Thoracic aorta (tissue), 2 donors: ENCODE measurements at places on chromosomes 6 and 20. TPM values are rescaled to one million over a fixed set of nuclear protein-coding genes. Genes with fewer than 3 reads are reported as not detected.

The VPS16 gene
- total RNA-seq, result 21.8 TPM

The MICA gene
- 16.4 TPM for total RNA-seq

The SHLD1 gene
- 4.6 TPM for total RNA-seq

The FERMT1 gene
- total RNA-seq, result 0.21 TPM

The CCN6 gene
- total RNA-seq, result not detected

The KIF6 gene
- total RNA-seq, result not detected

The OGFR gene
- total RNA-seq, result 57.4 TPM

The GSTA2 gene
- not detected for total RNA-seq

The NCOA5 gene
- total RNA-seq, result 23.7 TPM

The E2F3 gene
- 6.5 TPM for total RNA-seq

The PIGU gene
- total RNA-seq, result 10.4 TPM

The CSTF1 gene
- 22.5 TPM for total RNA-seq

The ACAT2 gene
- total RNA-seq, result 11.1 TPM

The HLA-DRA gene
- 244 TPM for total RNA-seq

The LY6G5B gene
- total RNA-seq, result 24.3 TPM

The HMGCLL1 gene
- not detected for total RNA-seq

The LY6G5C gene
- not detected for total RNA-seq

The SOBP gene
- 10.3 TPM for total RNA-seq

The GJA10 gene
- total RNA-seq, result not detected

The SLC2A4RG gene
- total RNA-seq, result 36.2 TPM

The ULBP2 gene
- 0.41 TPM for total RNA-seq

The RSPH4A gene
- total RNA-seq, result 0.95 TPM

The CCR6 gene
- not detected for total RNA-seq

The LCA5 gene
- 4.6 TPM for total RNA-seq

The PTGIS gene
- 397 TPM for total RNA-seq

The TMEM200A gene
- total RNA-seq, result 3.7 TPM

The LIN28B gene
- not detected for total RNA-seq

The PTPRT gene
- total RNA-seq, result not detected
